Activated naive CD8-positive, alpha-beta T cell treated with anti-CD3 and anti-CD28 coated beads for 36 hours (primary cell): ENCODE measurements at places on chromosomes 5 and 9. TPM values are rescaled to one million over a fixed set of nuclear protein-coding genes. Genes with fewer than 3 reads are reported as not detected.

The FAM53C gene
- 32.7 TPM for total RNA-seq

The MARCHF11 gene
- total RNA-seq = not detected

The TSSK1B gene
- not detected for total RNA-seq

DNA sequence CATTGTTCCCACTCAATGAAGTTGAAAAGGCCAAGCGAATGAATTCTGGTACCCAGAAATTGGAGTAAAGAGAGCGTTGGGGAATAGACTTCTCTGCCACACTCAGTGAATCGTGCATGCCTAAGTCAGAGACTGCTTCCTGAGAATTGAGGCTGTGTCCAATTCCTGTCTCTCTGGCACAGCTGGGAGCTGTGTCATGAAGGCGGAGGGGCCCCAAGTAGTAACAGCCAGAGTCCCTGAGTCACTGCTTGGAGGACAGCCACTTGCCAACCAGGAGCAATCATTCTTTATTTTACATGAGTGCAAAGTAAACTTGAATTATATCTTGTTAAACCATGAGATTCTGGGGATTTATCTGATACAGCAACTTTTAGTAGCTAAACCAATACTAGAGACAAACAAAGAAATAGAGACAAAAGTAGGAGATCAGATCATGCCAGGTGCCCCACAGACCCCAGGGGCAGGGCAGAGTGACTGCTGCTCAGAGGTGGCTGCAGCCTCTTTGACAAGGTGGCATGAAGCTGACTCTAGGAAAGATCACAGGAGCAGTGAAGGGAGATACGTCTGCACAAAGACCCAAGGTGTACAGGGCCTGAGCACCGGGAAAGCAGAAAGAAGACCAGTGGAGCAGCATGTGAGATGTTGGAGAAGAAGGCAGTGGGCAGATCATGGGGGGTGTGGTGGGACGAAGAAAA, 246.0 kb downstream of the GADD45G start:
- DNase-seq = no peak

- DNase-seq = no peak
Observed at GRCh38 chr5:2896371-2897275, 145.1 kb upstream of the IRX2 start.

- DNase-seq = no peak
Observed at GRCh38 chr9:78407636-78408312, 110.8 kb downstream of the PSAT1 start.
